ENCODE measurements at places on chromosomes 6 and 20.

DNA sequence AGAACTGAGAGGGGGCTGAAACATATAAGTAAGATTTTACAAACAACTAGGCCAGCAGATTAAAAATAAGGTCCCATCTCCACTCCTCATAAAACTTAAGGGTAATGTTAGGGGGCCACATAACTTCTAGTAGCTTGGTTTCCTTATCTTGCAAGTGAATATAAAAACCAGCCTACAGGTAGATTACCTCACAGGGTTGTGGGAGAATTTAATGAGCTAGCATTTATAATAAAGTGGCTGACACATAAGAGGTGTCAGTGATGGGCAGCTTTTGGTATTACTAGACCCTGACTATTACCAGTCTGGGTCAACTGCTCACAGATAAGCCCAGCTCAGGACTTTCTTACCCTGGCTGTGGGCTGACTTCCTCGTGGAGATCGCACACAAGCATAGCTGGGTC, 9.2 kb upstream of the PPP1R14C start:
- DNase-seq, result no peak

- no peak for DNase-seq
These were observed 223.7 kb upstream of the SYNCRIP start for GRCh38 chr6:85866370-85866730.

- DNase-seq, result no peak
These were observed 7.3 kb upstream of the ARHGAP18 start for GRCh38 chr6:129717277-129717676.

DNA sequence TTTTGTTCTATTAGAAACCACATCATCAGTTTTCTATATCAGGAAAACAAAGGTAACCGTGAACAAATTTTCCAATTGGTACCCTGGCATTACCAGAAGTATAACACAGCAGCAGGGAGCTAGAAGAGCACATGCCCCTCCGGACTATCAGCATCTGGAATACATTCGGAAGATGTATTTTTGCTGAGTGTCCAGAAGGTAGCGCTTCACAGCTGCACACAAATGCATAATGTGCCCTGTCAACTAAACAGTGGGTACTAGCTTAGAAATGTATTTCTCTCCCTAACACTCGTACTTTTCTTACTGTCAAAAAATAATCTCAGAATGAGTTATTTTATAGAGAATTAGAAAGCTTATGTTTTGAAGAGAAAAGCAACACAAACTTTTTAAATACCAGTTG, 77.6 kb downstream of the HUS1B start:
- no peak for DNase-seq

DNA sequence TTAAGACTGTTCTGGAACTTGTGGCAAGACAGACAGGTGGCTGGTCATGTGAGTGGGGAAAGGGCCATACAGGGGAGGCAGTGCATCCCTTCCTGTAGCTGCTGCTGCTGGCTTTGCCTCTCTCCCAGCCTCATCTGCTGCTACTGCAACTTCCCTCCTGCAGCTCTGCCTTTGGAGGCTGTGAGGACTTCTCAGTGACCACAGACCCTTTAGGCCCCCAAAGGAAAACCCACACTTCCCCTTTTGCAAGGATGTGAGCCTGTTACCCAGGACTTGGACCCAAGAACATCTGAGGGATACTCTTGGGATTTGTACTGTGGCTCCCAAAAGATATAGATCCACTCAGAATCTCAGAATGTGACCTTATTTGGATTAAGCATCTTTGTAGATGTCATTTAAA, 91.0 kb downstream of the TMEM170B start:
- DNase-seq, result no peak

GRCh38 chr20:7272512-7272911, 505.0 kb downstream of the BMP2 start:
- no peak for DNase-seq

DNA sequence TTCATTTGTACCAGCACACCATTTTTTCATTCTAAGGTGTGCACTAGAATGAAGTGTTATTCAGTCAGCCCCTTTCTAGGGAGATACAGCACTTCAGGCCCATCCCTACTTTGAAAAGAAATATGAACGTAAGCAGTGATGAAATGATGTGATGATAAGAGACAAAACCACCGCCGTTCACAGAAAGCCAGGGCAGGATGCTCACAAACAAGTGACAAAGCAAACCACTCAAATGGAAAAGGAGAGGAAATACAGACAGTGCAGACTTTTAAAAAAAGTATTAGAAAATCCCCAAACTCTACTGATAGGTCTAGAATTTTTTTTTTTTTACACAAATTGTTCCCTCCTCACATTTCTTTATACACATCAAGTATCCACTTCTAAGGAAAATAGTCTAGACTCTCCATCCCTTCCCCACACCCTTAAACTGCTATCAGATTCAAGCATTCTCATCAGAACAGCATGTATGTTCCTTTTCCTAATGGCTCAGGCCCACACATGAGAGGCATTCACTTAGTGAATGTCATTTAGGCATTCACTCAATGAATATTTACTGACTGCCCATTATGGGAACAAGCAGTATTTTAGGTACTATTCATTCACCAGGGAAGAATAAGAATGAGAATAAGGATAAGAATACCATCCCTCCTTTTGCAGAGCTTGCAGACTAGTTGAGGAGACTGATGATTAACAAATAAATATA, 243.5 kb downstream of the GMPR start:
- no peak for DNase-seq

GRCh38 chr20:17029698-17030097, 197.1 kb upstream of the PCSK2 start:
- no peak for DNase-seq

DNA sequence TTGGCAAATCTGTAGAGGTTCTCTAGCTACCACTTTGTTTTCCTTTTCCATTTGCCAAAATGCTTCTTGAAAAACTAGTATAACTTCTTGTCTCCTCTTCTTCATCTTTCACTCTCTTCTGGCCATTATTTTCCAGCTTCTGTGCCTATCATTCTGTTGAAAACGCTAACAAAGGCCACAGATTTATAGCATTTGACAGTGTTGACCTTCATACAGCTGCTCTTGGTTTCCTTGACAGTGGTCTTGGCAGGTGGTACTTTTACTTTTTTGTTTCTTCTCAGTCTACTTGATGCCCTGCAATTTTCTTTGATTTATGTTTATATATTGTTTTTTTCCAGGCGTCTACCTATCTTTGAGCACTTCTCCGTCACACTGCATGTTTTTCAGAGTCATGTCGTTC, 23.7 kb downstream of the TRMT11 start:
- no peak for DNase-seq

Measured in caudate nucleus (tissue), 63 donors.